Naive B cell (primary cell): ENCODE measurements at places on chromosomes 1 and 21.

- H3K4me1 ChIP-seq = no peaks in the 10 kb centered on the region
- H3K4me3 ChIP-seq = no peak overlapping the region
- no peaks in the 10 kb centered on the region for H3K27me3 ChIP-seq
- no peak overlapping the region for H3K27ac ChIP-seq
These were observed 250.3 kb upstream of the PROX1 start for GRCh38 chr1:213737398-213738035.

DNA sequence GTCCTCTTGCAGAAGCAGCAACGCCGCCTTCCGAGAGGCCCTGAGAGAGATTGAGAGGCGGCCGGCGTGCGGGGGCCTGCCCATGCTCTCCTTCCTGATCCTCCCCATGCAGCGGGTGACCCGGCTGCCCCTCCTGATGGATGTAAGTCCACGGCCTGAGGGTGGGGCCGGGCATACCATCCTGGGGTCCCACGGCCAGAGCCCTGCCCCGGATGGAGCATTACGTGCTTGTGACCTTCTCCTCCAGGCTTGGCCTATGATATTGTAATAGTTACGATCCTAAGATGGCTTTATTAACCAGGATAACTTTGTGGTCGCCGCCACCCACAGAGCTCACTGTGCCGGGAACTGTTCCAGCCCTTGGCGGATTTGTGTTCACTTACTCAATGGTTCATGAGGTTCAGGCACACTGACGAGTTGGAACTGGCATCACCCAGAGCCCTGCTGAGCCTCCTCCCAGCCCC, 18.9 kb downstream of the ARHGEF16 start:
- no peak overlapping the region for H3K4me3 ChIP-seq
- H3K36me3 ChIP-seq = no peaks in the 10 kb centered on the region
- H3K27me3 ChIP-seq = no peaks in the 10 kb centered on the region
- H3K4me1 ChIP-seq = peaks cover 7% of the 10 kb centered on the region
- no peak overlapping the region for H3K27ac ChIP-seq

GRCh38 chr1:6419397-6419803, 319 bp downstream of the HES2 start:
- DNase-seq = no peak
- H3K36me3 ChIP-seq = no peaks in the 10 kb centered on the region
- H3K27me3 ChIP-seq = peaks cover 79% of the 10 kb centered on the region
- peaks cover 19% of the 10 kb centered on the region for H3K4me1 ChIP-seq

DNA sequence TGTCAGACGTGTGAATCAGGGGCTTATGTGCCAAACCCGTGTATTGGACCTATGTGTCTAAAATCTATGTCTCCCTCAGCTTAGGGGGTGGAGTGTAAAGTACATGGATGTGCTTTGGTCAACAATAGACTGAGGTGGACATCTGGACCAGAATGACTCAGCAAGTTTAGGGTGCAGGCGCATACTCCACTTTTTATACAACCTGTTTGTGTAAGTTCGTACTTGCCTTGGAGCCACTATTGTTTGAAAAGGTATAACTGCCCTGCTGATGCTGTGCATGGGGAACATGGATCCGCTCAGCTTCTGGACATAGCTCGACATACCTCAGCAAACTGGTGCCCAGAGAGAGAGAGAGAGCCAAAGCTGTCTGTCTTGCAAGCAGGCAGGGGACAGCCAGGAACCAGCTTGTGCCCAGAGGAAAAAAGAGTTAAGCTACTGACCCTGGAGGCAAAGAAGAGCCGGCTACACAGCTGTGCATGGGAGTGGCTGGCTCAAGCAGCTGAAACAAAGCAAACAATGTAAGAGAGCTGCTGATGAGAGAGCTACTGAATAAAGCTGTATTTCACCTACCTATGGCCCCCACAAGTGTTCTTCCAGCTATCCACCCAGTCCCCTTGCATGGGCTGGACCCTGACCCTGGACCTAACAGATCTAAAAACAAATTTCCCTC, 41.2 kb downstream of the GJA5 start:
- peaks cover 42% of the 10 kb centered on the region for H3K27me3 ChIP-seq
- DNase-seq = no peak
- no peak overlapping the region for H3K4me3 ChIP-seq
- H3K27ac ChIP-seq = no peak overlapping the region

DNA sequence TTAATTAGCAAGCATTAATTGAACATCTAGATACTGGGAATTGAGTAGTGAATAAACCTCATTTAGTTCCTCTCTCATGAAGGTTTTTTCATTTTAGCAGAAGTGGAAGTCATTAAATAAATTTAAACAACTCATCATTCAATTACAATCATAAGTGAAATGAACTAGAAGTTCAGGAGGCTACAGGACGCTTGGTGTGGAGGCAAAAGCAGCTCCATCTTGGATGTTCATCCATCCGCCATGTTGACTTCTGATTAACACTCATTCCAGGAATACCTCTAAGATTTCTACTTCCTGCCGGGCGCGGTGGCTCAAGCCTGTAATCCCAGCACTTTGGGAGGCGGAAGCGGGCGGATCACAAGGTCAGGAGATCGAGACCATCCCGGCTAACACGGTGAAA, 11.5 kb upstream of the NTPCR start:
- H3K36me3 ChIP-seq = peaks cover 8% of the 10 kb centered on the region
- no peak for DNase-seq
- H3K27ac ChIP-seq = no peak overlapping the region
- peaks cover 36% of the 10 kb centered on the region for H3K27me3 ChIP-seq

- H3K27me3 ChIP-seq = peaks cover 14% of the 10 kb centered on the region
- H3K27ac ChIP-seq = no peak overlapping the region
- H3K36me3 ChIP-seq = no peaks in the 10 kb centered on the region
- H3K4me1 ChIP-seq = no peaks in the 10 kb centered on the region
These were observed 42.5 kb downstream of the PLPPR5 start for GRCh38 chr1:98962156-98962555.

DNA sequence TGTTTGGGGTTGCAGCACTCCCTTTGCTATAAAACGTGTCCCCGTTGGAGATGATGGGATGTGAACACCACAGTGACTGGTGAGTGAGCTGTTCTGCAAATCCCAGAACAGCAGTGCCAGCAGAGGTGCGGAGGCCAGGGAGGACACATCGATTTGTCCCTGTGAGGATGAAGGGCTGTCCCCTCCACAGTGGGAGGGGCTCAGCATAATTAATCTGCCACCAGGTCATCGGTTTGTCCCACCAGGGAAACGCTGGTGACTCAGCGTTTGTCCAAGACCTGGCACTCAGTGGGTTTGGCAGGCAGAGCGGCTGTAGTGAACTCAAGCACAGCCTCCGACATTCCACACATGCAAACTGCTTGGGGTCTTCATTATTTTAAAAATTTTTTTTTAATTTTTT, 22.8 kb upstream of the PDE9A start:
- peaks cover 5% of the 10 kb centered on the region for H3K27me3 ChIP-seq
- H3K36me3 ChIP-seq = no peaks in the 10 kb centered on the region
- no peak for DNase-seq
- no peak overlapping the region for H3K4me3 ChIP-seq
- no peaks in the 10 kb centered on the region for H3K4me1 ChIP-seq
- no peak overlapping the region for H3K27ac ChIP-seq

DNA sequence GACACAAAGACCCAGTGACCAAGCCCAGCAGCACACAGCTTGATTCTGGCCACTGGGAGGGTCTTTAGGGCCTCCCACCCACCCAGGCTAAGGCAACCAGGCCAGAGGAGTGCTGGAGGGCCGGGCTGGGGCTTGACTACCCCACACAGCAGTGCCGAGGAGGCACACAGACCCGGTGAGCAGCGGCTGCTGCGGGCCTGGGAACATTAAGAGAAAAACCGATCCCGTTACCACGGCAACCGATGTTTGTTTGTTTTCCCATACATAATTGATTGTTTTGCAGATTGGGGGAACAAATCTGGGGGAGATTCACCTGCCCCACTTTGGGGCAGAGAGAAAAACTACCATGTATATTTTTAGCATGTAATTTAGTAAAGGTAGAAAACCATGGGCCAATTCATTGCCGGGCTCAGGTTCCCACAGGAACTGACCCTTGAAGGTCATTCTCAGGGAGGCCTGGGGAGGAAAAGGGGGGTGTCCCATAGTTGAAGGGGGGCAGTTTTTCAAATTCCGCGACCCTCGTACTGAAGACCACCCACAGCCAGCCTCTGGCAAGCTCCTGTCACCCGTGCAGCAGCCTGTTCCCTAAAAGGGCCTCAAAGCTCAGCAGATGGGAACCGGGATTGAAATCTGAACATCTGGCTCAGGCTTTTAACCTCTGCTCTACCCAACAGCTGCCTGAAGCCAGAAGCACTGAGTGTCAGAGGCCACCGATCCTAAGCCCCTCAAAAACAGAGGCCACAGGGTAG, 35.3 kb downstream of the CHD5 start:
- no peaks in the 10 kb centered on the region for H3K36me3 ChIP-seq
- peaks cover 6% of the 10 kb centered on the region for H3K4me1 ChIP-seq
- peaks cover 23% of the 10 kb centered on the region for H3K27me3 ChIP-seq
- H3K27ac ChIP-seq = no peak overlapping the region
- H3K4me3 ChIP-seq = no peak overlapping the region

DNA sequence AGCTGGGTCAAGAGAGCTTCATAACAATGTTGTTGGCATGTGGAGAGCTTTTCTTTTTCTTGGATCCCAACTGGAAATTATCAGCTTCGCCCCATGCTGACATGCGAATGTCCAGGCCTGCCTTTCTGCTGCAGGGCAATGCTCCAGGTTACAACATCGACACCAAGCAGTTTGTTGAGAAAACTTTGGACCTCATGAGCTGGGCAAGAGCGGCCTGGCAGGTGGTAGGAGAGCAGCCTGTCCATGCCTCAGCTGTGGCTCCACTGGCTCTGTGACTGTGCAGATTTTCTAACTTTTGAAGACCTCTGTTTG, 41.4 kb downstream of the MTARC1 start:
- DNase-seq = no peak
- no peak overlapping the region for H3K27ac ChIP-seq
- peaks cover 22% of the 10 kb centered on the region for H3K27me3 ChIP-seq
- H3K4me1 ChIP-seq = no peaks in the 10 kb centered on the region
- no peaks in the 10 kb centered on the region for H3K36me3 ChIP-seq
- no peak overlapping the region for H3K4me3 ChIP-seq

GRCh38 chr1:164771041-164771618, 212.1 kb downstream of the PBX1 start:
- H3K4me1 ChIP-seq = no peaks in the 10 kb centered on the region
- H3K27me3 ChIP-seq = peaks cover 8% of the 10 kb centered on the region
- no peak for DNase-seq

DNA sequence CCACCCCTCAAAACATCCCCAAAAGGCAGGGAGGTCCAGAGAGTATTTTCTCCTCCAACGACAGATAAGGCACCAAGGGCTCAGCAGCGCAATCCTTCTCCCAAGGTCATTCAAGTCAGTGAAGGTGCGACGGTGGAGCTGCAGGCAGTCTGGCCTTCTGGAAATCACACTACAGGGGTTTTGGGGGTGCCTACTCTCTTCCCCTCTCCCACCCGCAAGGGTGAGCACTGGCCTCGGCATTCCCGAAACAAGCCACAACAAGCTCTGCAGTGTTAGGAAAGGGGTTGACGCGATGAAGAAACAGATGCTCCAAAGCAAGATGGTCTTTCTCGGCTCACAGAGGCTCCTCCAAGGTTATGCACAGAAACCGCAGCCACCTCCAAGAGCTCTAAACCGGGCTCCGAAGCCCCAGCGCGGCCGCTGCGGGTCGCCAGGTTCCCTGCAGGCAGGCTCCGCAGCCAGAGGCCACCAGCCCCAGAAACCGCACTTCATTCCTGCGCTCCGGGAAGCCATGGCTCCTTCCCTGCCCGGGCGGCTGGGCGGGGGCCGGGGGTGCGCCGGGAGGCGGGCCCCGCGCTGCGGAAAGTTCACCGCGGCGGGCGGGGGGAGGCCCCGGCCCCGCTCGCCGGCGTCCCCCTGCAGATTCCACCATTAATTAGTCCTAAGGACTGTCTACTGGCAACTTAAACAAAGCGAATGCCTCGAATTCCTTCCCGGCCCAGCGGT, 1.1 kb downstream of the LUZP1 start:
- peak overlapping the region; percentile 92 for H3K4me3 ChIP-seq
- DNase-seq = peak; percentile 18
- H3K36me3 ChIP-seq = peaks cover 5% of the 10 kb centered on the region
- H3K4me1 ChIP-seq = peaks cover 26% of the 10 kb centered on the region
- no peak overlapping the region for H3K27ac ChIP-seq

DNA sequence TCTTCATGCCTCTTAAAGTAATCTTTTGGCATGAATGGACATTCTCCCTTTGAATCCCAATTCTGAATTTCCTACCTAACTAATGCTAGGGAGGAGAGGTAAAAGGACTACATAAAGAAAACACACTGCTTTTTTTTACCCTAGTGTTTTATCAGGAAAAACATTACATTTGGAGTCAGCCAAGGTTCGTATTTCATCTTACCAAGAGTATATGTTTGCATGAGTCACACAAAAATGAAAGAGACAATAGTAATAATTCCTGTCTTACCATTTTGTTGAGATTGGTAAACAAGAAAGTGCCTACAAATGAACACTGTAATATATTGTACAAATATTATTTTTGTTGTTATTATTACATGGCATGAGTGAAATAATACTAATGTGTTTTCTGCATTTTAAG, 112.9 kb upstream of the WARS2 start:
- no peak overlapping the region for H3K27ac ChIP-seq
- no peak for DNase-seq
- no peaks in the 10 kb centered on the region for H3K4me1 ChIP-seq

- no peak for DNase-seq
- no peaks in the 10 kb centered on the region for H3K36me3 ChIP-seq
These were observed 122.7 kb downstream of the HMGB4 start for GRCh38 chr1:33986390-33987095.

DNA sequence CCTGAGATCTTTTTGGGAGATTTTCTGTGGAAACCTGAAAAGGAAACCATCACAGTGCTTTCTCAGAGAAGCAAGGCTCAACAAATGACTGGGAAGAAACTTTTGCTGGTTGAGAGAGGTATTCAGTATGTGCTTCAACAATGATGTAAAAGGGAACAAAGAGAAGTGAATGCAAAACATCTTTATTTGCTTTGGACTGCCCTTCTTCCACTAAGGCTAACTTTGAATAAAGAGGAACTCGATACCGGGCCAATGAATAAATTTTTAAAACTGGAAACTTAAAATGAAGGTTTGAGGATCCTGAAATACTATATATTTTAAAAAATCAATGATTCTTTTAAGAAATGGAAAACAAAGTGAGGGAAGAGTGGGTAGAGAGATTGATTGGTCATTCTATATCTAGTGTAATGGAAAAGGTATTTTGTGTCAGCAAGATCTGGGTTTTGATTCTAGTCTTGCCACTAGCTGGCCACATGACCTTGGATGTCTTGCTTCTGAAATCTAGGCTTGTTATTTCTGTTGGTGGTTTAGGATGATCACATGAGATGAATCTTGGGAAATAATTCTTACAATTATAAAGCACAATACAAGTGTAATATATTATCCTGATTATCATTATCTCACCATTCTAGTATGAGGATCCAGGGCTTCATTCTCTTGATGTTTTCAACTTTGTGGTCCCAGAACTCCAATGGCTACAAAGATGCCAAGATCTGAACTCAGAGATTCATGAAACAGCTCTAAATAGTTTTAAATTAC, 34.6 kb upstream of the APOBEC4 start:
- no peak overlapping the region for H3K4me3 ChIP-seq
- no peaks in the 10 kb centered on the region for H3K4me1 ChIP-seq
- no peak overlapping the region for H3K27ac ChIP-seq
- H3K27me3 ChIP-seq = peaks cover 14% of the 10 kb centered on the region
- H3K36me3 ChIP-seq = no peaks in the 10 kb centered on the region

- H3K4me3 ChIP-seq = no peak overlapping the region
- no peak for DNase-seq
- H3K27me3 ChIP-seq = no peaks in the 10 kb centered on the region
- no peaks in the 10 kb centered on the region for H3K4me1 ChIP-seq
These were observed 256.8 kb upstream of the C1orf105 start for GRCh38 chr1:172163498-172164215.

GRCh38 chr1:221543529-221544120, 198.3 kb downstream of the DUSP10 start:
- H3K27ac ChIP-seq = no peak overlapping the region
- no peaks in the 10 kb centered on the region for H3K4me1 ChIP-seq
- peaks cover 6% of the 10 kb centered on the region for H3K27me3 ChIP-seq
- no peaks in the 10 kb centered on the region for H3K36me3 ChIP-seq
- H3K4me3 ChIP-seq = no peak overlapping the region
